Brain (organoid and tissue), 16 donors: ENCODE measurements at places on chromosomes 11 and 22.

DNA sequence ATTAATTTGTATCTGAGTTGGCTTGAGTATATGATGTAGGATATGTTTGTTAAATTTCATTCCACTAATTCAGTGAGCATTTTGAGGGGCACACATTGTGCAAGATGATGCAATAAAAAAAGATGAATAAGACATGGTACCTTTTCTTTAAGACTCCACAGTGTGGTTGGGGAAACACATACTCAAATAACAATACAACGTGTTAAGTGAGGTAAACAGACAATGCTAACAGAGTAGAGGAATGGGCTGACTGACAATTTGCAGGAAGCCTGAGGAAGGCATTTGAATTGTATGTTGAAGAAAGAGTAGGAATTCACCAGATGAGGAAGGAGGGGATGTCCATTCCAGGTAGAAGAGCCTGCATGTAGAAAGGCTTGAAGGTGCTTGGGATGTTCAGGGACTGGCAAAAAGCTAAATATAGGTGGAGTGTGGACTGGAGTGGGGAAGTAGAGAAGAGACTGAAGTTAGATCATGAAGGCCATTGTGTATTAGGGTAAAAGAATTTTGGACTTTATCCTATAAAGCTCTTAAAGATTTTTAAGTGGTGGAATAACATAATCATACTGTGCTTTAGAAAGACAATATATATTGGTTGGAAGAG is 6.8 kb downstream of the RNF169 start:
- DNase-seq, result no peak

- DNase-seq, result peak; percentile 32
Observed at GRCh38 chr11:86670181-86670580, 2.2 kb downstream of the ME3 start.

GRCh38 chr11:111351374-111352055 is 27.6 kb downstream of the POU2AF1 start:
- no peak for DNase-seq

DNA sequence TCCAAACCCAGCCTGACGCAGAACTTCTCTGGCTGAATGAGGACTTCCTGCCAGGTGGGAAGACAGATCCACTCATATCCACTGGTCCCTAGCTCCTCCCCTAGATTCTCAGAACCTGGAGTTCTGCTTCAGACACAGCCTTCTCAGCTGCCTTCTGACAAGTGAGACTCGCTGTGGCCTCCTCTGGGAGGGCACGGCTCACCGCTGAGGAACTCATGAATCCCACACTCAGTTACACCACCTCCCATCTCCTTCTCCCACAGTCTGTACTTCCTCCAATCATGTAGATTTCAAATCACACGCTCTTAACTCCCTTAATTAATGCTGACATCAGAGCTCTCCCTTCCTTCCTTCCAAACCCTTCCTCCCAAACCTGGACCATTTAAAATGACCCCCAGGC is 86.4 kb upstream of the TMEM45B start:
- no peak for DNase-seq

GRCh38 chr22:50733521-50734342 is 4.3 kb upstream of the ACR start:
- peak; percentile 61 for DNase-seq

DNA sequence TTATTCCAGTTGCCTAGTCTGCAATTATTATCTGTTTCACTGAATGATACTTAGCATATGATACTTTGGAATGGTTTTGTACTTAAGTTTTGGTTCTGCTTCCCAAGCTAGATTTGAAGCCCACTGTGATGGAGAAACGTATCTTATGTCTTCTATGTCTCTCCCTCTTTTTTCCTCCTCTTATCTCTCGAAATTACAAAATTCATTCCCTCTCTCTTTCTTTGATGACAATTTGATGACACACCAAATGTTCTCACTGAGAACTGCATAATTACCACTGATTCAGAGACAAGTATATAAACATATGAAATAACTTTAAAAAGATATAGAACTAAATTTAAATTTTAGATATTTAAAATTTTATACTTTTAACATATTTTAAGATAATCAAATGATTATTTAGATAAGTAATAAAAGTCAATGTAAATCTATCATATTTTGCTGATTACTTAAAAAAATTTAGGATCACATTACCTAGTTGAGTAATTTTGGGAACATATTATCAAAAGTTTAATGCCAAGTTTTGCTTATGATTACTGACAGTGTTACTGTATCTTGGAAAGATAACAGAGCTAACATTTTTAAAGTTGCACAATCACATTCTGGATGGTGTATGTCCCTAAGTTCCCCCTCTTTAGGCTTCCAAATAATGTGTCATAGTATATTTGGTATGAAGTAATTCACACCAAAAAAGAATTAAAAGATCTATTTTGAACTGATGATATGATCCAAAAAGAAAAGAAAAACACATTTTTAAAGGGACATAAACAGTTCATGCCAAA is 255.3 kb downstream of the SBF2 start:
- DNase-seq, result peak; percentile 67
